Heart right ventricle (tissue), 16 donors: ENCODE measurements at places on chromosomes 7 and 10. TPM values are rescaled to one million over a fixed set of nuclear protein-coding genes. Genes with fewer than 3 reads are reported as not detected.

Gene CFAP46
- 1.4 TPM for total RNA-seq

- no peak for DNase-seq
Observed at GRCh38 chr7:150396426-150396825, 17.3 kb downstream of the ZNF775 start.

GRCh38 chr10:48576501-48576900 lies 28.4 kb downstream of the ARHGAP22 start:
- no peak for DNase-seq

DNA sequence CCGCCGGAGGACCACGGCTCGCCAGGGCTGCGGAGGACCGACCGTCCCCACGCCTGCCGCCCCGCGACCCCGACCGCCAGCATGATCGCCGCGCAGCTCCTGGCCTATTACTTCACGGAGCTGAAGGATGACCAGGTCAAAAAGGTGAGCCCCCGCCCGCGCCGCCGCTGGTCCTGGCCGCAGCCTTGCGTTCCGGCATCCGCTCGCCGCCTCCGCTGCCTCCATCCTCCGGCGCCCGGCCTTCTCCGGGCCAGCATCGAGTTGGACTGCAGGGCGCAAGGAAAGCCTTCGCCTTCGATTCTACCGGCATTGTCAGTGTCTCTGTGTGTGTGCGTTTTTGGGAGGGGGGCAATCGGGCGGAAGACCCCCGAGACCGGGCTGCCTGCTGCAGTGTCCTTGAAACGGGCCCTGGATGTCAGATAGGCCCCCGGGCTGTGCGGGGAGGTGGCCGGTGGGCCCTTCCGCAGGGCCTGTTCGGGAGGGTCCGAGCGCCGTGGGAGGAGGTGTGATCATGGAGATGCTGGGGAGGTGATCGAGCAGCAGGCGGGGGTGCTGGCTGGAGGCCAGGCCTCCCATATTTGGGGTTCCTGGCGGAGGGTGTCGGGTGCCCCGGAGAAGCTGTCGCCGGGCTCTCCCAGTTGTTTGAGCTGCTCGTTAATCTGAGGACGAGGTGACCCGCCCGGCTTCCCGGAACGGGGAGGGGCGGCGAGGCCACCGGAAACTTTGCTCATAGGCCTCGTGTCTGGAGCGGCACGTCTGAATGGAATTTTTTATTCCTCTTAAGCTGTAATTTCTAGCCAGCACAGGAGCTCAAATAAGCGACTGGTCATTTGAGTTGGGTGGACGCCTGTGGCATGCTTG lies 40.8 kb downstream of the HK1 start:
- DNase-seq = peak; percentile 83

DNA sequence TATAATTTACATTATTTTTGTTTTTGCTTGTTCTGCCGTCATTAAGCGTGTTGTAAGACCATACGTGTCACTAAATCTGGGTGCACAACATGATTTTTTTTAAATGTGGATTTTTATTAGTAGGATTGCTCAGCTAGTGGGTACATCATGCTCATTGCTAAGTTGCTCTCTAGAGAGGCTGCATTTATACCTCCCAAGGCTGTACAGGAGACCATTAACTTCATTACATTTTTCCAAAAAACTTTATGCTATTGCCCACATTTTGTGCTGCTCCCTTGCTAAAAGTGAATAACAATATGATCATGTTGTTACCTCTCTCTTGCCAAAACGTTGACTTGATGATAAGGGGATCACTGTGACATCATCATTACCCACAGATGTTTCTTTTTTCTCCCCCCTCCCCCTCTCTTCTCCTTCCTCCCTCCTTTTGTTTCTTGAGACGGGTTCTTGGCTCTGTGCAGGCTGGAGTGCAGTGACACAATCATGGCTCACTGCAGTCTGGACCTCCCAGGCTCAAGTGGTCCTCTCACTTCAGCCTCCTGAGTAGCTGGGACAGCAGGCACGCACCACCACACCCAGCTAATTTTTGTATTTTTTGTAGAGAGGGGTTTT lies 65.1 kb downstream of the BMPR1A start:
- no peak for DNase-seq

Gene NRAP
- total RNA-seq = 633 TPM

- DNase-seq = no peak
Observed at GRCh38 chr7:106031300-106032035, 68.4 kb downstream of the CDHR3 start.

Gene PILRA
- 2.0 TPM for total RNA-seq

DNA sequence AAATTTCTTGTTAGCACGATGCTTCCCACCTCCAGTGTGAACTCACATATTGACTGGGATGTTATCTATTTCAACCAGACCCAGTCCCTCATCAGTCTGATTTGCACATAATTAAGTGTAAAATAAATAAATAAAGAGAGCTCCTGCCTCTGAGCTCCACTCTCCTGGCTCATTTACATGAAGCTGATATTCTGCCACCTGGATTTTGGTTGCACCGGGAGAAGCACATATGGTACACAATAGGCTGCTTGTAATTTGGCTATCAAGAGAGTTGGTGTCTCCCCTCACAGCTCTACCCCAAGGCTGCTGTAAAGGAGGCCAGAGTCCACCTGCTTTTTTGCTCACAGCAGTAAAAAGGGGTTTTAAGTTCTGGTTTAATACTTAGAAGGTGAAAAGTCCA lies 610.5 kb downstream of the KCNMA1 start:
- no peak for DNase-seq

DNA sequence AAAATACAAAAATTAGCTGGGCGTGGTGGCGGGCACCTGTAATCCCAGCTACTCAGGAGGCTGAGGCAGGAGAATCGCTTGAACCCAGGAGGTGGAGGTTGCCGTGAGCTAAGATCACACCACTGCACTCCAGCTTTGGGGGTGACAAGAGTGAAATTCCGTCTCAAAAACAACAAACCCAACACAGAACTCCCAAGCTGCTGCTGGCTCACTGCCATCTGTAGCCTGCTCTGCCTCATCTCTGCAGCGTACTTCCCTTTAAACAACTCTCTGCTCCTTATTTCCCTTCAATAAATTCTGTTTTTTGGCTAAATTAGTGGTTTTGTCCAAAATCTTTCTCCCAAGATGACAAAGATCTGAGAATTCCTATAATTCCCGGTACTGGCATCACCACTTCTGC lies 189.2 kb upstream of the GALNT17 start:
- no peak for DNase-seq

GRCh38 chr7:148303295-148304082 lies 287.1 kb upstream of the C7orf33 start:
- DNase-seq = peak; percentile 73

DNA sequence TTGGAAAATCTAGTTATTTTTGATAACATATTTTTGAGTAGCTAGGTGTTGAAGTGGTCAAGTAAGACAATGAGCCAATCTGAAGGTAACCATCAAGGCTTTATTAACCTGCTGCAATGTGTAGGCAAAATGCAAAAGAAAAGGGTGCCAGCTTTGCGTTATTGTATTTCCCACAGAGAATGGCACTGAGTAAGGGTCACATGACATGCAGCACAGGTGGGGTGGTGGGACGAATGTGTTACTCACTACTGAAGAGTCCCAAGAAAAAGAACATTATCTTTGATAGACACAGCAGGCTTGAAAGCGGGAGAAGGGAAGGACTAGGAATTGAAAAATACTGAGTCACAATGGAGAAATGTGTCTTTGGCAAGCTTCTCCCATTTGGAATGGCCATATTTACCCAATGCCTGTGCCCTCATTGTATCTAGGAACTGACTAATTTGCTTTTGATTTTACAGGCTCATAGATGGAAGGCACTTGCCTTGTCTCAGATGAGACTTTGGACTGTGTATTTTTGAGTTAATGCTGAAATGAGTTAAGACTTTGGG lies 898.6 kb upstream of the POT1 start:
- DNase-seq = no peak

DNA sequence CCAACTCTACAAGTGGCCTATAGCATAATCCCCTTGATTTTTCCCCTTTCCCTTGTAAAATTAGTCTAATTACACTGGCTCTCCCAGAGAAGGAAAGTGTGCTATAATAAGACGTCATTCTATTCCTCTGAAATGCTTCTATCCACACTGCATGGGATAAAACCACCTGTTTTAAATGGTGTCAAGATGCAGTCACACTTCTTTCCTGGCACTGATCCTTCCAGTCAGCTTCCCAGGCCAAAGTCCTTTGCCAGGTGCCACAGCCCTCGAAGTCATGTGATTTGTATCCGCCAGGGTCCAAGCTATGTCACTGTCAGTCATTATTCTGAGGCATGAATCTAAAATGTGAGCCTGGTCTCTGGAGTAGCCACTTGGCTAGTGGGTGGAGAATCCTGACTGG lies 169.0 kb upstream of the KIAA1217 start:
- no peak for DNase-seq

Gene RBP4
- 3.5 TPM for total RNA-seq

Gene MOGAT3
- not detected for total RNA-seq

- DNase-seq = no peak
Observed at GRCh38 chr7:120695848-120696247, 162.1 kb downstream of the TSPAN12 start.

Gene KLF14
- not detected for total RNA-seq

Gene SFXN4
- total RNA-seq = 46.9 TPM

Gene PLAU
- 9.5 TPM for total RNA-seq

GRCh38 chr10:32266979-32267378 lies 80.0 kb downstream of the EPC1 start:
- DNase-seq = no peak

GRCh38 chr10:110492069-110492822 lies 5.5 kb upstream of the DUSP5 start:
- no peak for DNase-seq

DNA sequence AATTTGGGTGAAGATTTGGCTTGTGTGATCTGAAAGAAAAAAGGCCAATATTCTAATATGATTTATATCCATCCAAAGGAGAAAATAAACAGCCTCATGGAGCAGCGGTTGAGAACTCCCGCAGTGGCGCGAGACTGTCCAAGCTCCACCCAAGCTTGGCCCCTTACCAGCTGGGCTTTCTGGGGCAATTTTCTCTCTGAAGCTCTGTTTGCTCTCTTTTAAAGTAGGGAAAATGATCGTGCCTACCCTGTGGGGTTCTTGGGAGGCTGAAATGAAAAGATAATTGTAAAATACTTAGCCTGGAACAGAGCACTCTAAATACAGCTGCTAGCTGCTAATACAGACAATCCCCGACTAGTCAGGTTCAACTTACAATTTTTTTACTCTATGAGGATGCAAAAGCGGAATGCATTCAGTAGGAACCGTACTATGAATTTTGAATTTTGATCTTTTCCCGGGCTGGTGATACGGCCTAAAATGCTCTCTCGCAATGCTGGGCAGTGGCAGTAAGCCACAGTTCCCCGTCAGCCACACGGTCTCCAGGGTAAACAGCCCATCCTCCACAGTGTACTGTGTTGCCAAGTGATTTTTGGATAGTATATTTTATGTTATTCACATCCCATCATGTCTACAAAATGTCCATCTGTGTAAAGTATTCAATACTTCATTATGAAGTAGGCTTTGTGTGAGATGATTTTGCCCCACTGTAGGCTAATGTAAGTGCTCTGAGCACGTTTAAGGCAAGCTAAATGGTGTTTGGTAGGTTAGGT lies 137.7 kb downstream of the CHN2 start:
- no peak for DNase-seq

GRCh38 chr10:49783645-49784044 lies 21.5 kb upstream of the OGDHL start:
- DNase-seq = no peak

DNA sequence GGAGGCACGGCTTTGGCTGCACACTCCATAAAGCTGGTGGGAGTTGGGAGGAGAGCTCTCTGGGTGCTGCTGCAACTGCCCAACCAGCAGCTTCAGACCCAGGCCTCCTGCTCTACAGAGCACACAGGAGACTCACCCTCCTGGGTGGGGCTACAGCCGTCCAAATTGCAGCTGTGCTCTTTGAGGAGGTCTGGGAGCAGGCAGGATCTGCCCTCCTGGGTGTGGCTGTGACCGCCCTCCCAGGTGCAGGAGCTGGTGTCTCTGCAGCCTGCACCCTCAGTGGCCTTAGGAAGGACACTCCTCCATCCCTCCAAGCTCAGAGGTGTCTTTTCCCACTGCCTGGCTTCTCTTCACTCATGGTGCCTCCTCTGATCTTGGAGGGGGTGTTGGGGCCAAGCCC lies 20.0 kb upstream of the PRF1 start:
- no peak for DNase-seq

GRCh38 chr7:57199252-57199651 lies 67.0 kb upstream of the ZNF479 start:
- no peak for DNase-seq

Gene NUTM2A
- 0.65 TPM for total RNA-seq

GRCh38 chr7:12322903-12323300 lies 80.8 kb downstream of the VWDE start:
- DNase-seq = no peak

Gene PYROXD2
- total RNA-seq = 13.8 TPM

Gene CFAP69
- total RNA-seq = 3.3 TPM

GRCh38 chr10:10096296-10096695 lies 921.4 kb upstream of the CELF2 start:
- DNase-seq = no peak

GRCh38 chr10:76786504-76787072 lies 851.0 kb downstream of the KCNMA1 start:
- DNase-seq = no peak

- DNase-seq = peak; percentile 52
Observed at GRCh38 chr7:149866779-149867447, 6.9 kb upstream of the ATP6V0E2 start.

DNA sequence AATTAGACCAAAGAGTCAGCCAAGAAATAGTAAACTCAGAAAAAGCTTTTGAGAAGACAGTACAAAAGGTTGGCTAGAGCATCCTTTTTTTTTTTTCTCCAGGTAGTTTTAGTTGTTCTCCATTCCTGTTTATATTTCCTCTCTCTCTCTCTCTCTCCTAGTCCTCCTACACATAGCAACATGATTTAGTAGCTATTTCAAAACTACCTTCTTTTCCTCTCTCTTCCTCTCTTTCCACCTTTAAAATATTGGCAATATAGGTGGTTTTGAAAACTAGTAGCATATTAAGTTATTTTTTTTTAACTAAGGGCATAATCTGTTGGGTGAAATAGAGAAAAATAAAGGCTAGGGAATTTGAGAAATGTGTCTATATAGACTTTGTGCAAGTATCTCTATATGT lies 5.0 kb downstream of the SKIDA1 start:
- no peak for DNase-seq

DNA sequence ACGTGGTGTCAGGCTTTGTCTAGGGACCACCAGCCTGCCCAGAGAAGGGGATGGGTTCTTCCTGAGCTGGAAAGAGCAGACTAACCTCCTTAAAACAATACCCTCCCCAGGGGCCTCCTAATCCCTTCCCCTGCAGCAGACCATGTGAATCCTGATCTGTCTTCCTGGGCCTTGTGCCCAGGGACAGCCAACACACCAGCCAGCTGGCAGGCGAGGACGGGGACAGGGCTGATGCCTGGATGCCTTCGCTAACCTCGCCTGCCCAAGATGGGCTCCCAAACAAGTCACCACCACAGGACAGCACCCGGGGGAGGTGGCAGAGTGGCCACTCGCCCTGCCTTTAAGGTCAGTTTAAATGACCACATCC lies 17.6 kb downstream of the PODXL start:
- peak; percentile 57 for DNase-seq

- no peak for DNase-seq
Observed at GRCh38 chr10:13078912-13079775, 20.8 kb upstream of the OPTN start.
